ENCODE measurements at places on chromosomes 2 and 18.

DNA sequence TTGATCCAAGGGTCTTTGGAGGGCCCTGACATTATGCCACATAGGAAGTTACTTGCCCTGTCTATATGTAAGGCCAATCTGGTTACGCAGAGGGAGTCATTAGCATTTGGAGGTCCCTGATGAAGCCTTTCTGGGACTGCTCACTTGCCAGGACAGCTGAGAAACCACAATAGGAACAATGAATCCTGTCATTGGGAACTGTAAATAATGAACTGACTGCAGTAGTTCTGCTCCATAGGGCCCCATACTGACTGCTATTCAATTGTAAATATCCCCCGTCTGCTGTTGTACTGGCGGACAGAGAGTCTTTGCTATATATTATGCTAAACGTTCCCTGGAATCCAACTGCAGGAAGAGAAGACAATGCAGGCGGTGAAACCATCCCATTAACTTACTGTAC lies 149.4 kb upstream of the DCC start:
- DNase-seq: no peak

DNA sequence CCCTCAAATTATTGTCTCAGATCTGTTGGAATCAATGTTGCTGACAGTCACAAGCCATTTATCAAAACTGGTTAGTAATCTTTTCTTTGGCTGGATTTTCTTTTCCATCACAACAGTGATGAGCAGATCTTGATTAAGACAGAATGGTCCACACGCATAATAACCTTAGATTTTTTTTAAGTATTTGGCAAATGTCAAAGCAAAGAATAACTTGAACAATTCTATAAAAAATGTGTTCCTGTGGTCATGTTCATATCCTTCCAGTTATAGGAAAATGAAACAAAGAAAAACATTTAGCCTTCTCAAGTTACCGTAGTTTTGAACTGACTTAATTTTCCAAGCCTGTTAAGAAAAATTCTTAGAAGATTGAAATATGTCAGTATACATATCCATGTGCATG lies 659.9 kb upstream of the ID2 start:
- DNase-seq: no peak

- DNase-seq: no peak
Observed at GRCh38 chr2:211941216-211941747, 597.3 kb downstream of the ERBB4 start.

DNA sequence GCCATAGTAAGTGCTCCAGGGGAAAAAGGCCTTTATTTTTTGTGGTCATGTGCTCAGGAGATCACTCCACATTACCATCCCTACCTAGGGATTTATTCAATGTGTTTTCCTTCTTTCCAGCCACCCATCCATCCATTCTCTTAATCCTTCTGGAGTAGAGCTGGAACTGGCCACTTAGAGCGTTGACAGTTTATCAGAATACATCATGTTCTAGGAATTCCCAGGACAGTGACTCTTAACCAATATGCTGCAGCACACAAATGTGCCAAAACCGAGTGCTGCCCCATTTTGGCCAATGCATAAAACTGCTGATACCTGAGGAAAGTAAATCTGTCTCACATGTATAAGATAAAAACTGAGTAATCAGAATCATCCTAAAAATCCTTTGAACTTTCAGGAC lies 63.7 kb downstream of the FARSB start:
- DNase-seq: no peak

Measured in stimulated activated naive CD8-positive, alpha-beta T cell treated with anti-CD3 and anti-CD28 coated beads, Interleukin-15, Interleukin-2, amounts not matched to agents 100 U/mL and 50 U/mL, for 24 hours (primary cell).